ENCODE measurements at places on chromosomes 12 and 14.

DNA sequence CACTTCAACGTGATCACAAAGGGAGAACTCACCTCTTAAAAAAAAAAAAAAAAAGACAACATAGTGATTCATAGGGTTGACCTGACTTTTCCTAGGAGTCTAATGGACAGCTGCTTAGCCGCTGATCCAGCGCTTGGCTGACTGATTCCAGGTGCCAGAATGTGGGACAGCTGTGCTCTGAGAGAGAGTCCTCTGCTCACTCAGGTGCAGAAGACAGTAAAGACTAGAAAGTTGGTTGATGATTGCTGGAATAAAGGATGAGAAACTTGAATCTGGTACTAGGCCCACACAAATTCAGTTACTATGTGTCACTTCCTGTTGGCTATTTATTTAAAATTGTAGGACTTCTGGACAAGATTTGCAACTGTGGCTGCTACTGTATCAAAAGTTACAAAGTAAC, 229.4 kb downstream of the CHST11 start:
- DNase-seq, result no peak

GRCh38 chr12:14923944-14924343, 14.4 kb downstream of the ERP27 start:
- no peak for DNase-seq

DNA sequence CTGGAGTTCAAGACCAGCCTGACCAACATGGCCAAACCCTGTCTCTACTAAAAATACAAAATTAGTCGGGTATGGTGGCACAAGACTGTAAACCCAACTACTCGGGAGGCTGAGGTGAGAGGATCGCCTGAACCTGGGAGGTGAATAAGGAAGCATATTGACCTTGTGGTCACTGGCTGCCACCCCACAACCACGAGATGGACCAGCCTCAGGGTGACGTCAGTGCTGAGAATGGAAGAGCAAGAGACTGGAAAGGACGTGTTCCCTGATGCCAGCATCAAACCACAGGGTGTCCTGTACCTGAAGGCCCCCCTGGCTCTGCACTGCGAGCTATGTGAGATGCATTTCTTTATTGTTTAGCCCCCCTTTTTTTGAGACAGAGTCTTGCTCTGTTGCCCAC, 45.9 kb upstream of the BDKRB2 start:
- DNase-seq, result no peak

GRCh38 chr12:96994900-96995299, 87.8 kb downstream of the NEDD1 start:
- DNase-seq, result no peak

GRCh38 chr12:105280966-105281693, 45.2 kb upstream of the APPL2 start:
- no peak for DNase-seq

- DNase-seq, result no peak
Measured at GRCh38 chr12:89183985-89184435, 168.3 kb downstream of the DUSP6 start.

- DNase-seq, result no peak
Measured at GRCh38 chr12:57055824-57056223, 5.9 kb upstream of the MYO1A start.

DNA sequence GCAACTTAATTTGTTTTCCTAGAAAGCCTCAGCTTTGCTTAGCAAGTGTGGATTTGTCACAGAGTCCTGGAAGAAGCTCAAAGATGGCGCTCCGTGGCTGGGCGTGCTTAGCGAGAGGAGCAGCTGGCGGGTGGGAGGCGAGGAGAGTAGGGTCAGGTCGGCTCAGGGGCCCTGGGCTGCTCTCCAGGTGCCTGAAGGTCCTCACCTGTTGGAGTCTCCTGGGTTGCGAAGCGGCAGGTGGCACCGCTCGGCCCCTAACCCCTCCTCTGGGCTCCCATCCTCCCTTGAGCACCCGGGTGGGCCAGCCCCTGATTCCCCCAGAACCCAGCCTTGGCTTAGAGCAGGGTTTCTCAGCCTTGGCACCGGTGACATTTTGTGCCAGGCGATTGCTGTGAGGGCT, 25.1 kb downstream of the LRTM2 start:
- no peak for DNase-seq

- DNase-seq, result peak; percentile 55
Measured at GRCh38 chr14:104735830-104736642, 12.0 kb downstream of the ADSS1 start.

GRCh38 chr12:81502912-81503695, 256.0 kb downstream of the PPFIA2 start:
- DNase-seq, result no peak

DNA sequence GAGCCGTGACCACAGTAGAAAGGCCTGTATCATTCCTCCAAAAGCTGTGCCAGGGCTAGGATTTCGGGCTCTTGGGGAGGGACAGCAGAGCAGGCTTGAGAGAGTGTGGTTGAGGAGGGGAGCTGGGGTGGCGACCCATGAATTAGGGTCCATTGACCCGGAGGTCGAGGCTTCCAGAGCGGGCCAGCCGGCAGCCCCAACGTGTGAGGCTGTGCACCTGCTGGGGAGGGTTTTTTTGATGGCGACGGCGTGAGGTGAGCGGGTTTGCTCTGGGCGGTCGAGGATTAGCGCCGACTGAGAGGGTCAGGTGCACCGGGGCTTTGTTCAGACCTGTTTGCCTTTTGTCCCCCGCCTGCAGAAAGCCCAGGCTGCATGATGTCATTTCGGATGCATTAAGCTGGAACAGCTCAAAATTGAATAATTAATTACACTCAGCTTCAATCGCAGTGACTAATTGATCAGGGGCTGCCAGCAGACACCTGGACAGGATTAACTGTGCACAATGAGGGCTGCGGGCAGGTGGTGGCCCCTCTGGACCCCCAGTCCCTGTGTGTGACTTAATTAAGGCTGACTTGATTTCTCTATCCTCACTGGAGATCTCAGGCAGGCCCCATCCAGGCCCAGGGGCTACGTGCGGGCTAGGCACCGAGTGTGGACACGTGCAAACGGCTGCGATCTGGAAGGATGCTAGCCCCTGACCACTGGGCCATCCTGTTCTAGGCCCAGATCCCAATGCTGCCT, 42.1 kb upstream of the MEG3 start:
- DNase-seq, result no peak

DNA sequence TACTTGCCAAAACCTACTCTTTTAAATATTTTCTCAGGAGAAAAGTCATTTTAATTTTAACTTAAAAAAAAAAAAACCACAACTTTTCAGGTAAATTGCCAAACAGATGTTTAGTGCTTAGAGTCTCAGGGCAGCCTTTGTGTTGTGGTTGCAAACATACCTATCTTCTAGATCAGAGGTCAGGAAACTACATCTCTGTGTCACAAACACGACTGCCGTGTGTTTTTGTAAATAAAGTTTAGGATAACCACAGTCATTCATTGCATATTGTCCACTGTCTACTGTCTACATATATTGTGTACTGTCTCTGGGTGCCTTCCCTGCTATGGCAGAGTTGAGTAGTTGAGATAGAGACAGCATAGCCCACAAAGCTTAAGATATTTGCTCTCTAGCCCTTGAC, 48.9 kb downstream of the DYRK2 start:
- no peak for DNase-seq

DNA sequence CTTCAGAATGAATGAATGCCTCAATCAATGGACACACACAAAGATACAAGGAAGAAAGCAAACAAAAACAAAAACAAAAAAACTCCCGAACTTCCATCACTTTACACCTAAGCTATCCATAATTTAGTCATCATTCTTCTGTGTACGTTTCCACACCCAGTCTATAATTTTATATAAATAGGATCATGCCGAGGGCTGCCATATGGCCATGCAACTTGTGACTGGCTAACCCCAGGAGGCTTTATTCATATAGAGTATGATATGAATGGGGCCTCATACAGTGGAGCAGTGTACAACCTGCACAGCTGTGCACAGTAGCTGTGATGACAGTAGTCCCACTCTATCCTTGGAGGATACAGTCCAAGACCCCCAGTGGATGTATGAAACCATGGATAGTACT, 365.7 kb downstream of the TMEM132D start:
- DNase-seq, result no peak

- no peak for DNase-seq
Measured at GRCh38 chr14:51294951-51295525, 55.0 kb downstream of the TMX1 start.

GRCh38 chr14:101708853-101709532, 52.5 kb upstream of the PPP2R5C start:
- no peak for DNase-seq

DNA sequence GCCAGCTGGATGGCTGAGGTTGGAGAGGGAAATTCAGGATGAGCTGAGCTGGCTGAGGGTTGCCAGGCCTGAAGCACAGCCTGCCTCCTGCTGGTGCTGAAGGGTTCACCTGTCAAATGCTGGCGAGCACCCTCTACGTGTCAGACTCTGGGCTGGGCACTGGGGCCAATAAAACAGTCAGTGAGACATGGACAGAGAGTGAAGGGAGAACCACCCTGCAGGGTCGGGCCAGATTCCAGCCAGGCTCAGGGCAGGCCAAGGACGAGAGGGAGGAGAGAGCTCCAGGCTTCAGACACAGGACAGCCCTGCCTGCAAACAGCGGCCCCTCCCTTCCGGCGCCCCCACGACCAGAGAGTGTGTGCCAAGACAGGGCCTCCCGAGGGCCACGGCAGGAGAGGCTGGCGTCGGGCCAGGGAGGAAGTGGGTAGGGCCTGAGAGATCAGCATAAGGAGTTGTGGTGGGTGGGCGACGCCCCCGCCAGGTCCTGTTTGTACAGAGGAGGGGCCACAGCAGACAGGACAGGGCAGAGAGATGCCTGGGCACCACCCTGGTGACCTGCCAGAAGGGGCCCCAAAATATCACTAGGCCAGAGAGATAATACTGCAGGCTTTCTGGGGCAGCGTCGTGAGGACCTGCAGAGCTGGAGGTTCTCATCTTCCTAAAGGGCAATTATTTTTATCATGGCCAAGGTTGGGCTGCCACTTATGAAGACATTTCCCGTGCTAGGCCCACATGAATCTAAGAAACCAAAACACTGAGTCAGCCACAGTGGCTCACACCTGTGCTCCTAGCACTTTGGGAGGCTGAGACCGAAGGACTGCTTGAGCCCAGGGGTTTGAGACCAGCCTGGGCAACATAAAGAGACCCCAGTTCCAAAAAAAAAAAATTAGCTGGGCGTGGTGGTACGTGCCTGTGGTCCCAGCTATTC, 73.1 kb upstream of the GPR68 start:
- no peak for DNase-seq

GRCh38 chr12:76859611-76860010, 19.2 kb downstream of the CSRP2 start:
- DNase-seq, result no peak

DNA sequence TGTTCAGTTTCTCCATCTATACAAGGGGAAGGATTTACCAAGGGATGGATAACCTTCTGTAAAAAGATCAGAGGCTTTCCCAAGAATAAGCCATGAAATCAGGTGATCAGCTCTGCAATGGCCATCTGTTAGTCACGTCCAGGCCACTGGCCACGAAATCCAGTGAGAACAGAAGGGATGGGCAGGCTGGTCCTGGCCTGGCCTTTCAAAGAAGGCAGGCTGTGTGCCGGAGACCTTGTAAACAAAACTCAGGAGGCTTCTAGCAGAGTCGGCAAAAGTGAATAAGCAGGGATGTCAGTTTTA, 68.5 kb downstream of the RNF34 start:
- DNase-seq, result no peak

DNA sequence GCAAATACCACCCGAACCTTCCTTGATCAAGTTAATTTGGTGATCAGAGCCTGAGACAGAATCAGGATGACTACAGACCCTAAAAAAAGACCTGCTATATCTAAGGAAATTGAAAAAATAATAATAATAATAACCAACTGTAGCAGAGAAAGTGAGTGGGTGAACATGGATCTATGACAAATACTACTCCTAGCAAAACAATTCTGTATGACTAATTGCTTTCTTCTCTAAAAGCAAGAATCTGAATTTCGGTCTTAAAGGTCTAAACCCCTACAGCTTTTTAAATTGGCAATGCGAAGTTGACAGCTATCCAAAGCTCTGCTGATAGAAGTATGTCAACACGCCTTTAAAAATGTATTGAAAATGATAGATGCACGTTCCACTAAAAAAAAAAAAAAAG, 102.2 kb downstream of the PRKAB1 start:
- DNase-seq, result no peak

DNA sequence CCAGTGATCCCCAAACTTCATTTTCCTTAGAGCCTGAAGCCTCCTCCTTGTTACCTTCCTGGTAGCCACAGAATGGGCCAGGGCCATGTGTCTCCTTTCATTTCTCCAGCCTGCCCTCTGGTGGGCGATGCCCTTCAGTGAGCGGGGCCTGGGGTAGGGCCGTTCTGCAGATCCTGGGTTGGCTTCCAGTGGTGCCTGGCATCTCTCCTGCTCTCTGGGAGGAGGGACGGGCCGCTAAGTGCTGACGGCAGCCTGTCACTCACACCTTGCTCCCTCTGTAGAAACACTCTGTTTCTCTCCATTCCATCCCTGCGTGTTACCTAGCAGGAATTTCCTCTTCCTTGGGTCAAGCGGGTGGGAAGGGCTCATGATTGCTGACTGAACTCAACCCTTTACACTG, 232.1 kb downstream of the CACNA1C start:
- peak; percentile 66 for DNase-seq

- DNase-seq, result no peak
Measured at GRCh38 chr12:78229591-78230101, 399.0 kb downstream of the NAV3 start.

DNA sequence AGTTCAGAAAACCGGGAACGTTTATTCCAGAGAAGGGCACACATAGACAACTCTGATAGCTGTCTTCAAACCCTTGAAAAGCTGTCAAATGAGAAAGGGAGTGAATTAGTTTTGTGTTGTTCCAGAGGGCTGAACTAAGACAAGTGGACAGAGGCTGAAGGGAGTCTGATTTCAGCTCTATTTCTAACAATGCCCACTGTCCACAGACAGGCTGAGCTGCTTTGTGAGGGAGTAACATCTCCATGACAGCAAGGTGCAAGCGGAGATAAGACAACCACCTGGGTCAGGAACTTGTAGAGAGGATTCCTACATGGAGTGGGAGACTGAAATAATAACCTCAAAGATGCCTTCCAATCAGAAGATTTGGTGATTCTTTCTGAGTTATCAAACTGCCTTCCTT, 25.6 kb upstream of the PARP11 start:
- no peak for DNase-seq

DNA sequence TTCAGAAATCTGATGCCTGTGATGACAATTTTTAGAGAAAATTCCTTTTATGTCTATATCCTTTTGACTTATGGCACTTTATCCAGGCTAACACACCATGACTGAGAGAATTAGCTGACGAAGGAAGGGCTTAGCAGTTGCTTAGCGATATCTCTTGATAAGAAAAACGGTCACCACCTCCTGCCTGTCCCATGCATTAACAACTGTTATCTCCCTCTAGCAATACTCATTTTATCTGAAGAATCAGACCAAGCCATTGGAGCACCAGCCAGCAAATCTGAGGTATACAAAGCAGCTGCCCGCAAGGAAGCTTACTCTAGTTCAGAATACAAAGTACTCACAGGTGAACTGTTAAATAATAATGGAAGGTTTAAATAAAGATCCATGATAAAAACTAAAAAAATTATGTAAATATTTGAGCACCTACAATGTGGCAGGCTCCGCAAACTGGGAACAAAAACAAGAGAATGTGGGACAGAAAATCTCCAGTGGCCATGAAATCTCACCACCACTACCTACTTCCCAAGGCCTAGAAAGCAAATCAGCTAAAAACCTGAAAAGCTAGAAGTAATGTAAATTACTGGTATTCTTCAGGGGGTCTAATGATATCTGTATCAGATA, 24.3 kb downstream of the PPM1H start:
- DNase-seq, result no peak

GRCh38 chr12:59698600-59698999, 102.8 kb downstream of the SLC16A7 start:
- DNase-seq, result no peak

GRCh38 chr14:33777681-33778080, 173.2 kb downstream of the EGLN3 start:
- no peak for DNase-seq

GRCh38 chr12:46266382-46266791, 2.5 kb downstream of the SLC38A1 start:
- no peak for DNase-seq

All from hindlimb muscle (tissue), 1 donor.